NCI-H510A (cell line): ENCODE measurements at places on chromosomes 3 and 15.

GRCh38 chr15:41564960-41565502 lies 6.0 kb downstream of the TYRO3 start:
- no peak for DNase-seq

DNA sequence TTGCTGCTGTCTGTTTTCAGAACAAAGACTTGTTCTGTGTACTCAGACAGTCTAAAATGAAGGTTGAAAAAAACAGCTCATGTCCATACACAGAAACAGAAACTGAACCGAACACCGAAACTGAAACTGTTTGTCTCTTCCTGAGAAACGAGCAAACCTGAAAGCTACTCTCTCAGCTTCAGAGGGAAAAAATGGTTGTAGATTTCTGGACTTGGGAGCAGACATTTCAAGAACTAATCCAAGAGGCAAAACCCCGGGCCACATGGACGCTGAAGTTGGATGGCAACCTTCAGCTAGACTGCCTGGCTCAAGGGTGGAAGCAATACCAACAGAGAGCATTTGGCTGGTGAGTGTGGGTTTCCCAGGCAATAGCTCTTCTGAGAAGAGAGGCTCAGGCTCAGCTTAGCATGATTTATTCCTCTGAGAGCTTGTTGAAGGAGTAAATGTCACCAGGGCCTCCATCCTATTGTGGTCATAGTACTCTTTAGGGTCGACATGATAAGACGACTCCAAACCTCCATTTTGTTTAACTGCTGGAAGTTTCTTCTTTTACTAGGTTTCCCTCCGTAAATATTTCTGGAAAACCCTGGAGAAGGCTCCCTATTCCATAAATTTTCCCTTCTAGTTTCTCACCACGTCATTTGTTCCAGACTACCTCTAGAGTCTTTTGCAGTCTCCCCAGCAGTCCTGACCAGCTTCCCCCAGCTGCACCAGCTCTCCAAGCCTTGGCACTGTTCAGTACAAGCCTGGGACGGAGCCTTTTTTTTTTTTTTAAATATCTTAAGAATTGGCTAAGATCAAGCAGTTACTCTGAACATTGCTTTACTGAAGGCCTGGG lies at the start of gene RTP4:
TSS of gene RTP4 (plus strand) at position 135 of the 838 bp plus-strand sequence. CDS start at position 192, 57 bp downstream.
- no peak for DNase-seq

DNA sequence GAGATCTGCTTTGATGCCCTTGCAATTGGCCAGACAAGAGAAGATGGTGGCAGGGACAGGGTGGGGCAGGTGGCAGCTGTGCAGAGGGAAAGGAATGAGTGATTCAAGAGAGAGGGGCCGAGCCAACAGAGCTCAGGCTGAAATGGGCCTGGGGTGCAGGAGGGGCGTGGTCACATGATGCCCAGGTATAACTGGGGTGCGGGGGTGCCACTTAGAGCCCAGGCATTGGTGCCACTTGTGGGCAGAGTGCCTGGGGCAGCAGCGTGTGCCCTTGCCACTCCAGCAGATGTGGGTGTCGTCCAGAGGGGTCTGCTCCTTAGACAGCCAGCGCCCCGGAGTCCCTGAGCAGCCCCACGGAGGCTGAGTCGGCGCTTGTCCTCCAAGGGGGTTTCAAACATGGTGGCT lies 88.7 kb downstream of the PLXNA1 start:
- DNase-seq = no peak

DNA sequence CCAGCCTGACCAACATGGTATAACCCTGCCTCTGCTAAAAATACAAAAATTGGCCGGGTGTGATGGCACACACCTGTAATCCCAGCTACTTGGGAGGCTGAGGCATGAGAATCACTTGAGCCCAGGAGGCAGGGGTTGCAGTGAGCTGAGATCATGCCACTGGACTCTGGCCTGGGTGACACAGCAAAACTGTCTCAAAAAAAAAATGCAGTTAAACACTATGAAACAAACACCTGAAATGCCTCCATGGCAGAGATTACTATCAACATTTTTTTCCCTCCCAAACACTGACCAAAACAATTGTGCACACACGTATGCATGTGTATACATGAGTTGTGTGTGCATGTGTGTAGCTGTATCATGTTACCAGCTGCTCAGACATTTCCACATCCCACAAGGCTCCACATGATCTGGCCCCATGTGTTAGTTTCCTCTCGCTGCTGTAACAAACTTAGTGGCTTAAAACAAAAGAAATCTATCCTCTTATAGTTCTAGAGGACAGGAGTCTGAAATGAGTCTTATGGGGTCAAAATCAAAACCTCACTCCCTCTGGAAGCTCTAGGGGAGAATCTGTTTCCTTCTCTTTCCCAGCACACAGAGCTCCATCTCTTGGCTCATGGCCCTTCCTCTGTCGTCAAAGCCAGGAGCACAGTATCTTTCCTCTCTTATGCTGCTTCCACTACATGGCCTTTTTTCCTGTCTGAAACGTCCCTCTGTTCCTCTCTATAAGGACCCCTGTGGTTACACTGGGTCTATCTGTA lies 34.5 kb downstream of the SLC41A3 start:
- no peak for DNase-seq

DNA sequence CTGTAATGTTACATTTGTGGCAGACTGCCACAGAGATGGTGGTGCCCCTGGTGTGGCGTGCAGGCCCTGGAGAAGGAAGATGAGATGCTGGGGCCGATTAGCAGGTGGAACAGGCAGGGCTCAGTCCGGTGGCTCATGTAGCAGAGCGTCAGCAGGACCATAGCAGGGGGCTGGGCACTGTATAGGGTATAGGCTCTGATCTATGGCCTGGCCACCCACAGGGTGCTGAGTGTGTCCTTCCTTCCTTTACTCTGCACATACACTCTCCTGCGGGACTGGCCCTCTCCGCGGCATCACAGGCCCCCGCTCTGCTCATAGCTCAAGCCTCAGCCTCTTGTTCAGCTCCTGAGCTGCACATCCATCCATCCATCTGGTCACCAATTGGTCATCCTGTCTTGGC lies 143.6 kb downstream of the OPA1 start:
- DNase-seq = no peak

DNA sequence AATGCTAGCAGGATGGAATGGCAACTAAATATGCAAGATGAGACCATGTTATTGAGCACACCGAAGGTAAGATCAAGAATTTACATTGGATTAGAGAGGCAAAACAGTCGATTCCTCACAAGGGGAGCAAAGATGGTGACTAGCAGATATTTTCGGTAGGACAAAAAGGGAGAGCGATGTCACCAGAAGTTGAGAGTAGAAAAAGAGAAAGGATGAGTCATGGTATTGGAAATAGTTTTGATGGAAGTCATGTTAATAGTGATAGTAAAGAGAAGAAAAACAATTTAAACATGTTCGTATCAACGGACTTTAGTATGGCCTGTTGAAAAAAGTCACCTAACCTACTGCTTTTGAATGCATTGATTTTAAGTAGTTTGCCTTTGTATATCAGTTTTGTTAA lies 55.0 kb downstream of the UBE2E2 start:
- no peak for DNase-seq

DNA sequence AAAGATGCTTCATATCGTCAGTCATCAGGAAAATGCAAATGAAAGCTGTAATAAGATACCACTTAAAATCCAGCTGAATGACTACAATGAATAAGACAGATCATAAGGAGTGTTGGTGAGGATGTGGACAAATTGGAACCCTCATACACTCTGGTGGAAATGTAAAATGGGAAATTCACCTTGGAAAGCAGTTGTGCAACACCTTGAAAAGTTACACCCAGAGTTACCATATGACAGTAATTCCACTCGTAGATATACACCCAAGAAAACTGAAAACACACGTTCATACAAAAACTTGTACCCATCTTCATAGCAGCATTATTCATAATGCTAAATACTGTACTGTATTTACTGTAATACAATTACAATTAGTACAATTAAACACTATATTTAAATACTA lies 2.3 kb downstream of the TTC23 start:
- no peak for DNase-seq

GRCh38 chr15:69088300-69088965 lies 72.0 kb upstream of the GLCE start:
- no peak for DNase-seq

DNA sequence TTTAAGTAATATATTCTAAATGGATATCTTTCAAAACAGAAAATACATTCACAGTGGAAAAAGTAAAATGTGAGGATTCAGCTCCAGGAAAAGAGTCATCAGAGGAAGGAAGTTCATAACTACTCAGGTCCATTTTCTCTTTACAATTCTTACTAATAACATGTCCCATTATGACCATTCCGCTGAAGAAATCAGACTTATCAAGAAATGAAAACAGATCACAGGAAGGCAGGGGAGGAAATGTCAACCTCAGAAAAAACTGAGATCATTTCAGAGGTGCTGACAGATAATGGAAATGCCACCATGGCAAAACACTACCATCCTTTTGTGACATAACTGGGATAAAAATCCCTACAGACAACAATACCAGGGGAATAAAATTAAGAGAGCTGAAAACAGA lies 139.5 kb downstream of the MAGI1 start:
- no peak for DNase-seq
